ENCODE measurements at places on chromosomes 5 and 9. TPM values are rescaled to one million over a fixed set of nuclear protein-coding genes. Genes with fewer than 3 reads are reported as not detected.
A peak's percentile ranks its signal among the peaks of the same experiment; 100 is the strongest.

DNA sequence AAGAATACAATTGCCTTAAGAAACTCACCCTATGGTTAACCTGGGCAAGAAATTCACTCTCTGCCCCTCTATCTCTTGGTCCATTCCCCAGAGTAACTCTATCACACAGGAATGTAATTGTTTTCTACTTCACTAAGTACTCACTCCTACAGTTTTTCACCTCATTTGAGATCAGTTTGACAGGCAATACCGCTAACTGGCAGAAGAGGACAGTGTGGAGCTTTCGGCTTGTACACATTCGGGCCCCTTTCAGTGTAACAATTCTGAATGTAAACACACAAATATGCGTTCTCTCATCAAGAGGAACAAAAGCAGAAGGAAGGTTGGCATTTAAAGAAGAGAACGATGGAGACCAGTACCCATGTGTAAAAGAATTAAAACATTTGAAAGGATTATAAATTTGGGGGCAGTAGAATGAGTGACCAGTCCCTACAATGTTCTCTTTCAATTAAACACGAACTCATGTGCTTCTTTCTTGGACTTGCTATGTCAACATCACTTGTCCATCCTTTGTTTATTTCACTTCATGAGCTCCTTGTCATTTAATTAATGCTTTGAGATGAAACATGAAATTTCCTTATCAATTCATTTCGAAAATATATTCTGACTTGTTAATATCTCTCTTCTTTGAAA, 188.5 kb upstream of the GRAMD2B start:
- DNase-seq: peak; percentile 55

DNA sequence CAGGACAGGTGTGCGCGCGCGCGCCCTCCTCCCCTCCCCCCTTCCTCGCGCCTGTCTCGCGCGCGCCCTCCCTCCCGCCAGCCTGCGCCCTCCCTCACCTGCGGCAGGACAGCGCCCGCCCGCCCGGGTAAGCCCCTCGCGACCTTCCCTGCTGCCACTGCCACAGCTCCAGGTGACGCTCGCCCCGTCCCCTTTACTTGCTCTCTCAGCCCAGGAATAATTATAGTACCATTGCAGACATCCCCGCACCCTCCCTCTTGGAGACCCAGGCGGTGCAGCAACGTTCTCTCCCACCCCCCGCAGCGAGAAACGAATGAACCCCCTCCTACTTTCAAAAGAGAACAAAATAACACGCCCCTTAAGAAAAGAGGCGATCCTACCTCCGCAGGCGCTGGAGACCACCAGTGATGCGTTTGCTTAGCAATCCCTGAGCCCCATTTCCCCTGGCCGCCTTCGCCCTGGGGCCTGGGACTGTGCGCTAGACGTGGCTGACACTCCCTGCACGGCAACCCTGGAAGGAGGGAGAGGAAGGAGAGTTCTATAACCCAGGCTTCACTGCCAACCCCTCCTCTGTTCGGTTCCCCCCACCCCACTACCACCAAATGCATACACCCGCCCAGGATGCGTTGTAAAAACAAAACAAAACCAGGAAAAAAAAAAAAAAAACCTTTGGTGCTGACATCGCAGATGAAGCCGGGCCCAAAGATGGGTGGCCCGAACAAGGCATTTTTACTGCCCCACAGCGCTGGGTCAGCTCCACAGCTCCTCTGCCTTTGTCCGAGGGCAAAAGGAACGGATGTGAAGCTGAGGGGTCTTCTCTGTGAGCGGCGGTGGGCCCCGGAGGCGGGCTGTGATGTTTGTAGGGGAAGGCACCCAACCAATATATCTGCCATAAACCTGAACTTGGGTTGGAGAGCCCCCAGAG, 5.6 kb upstream of the PURA start:
- DNase-seq: peak; percentile 50

Gene CSF1R
- not detected for total RNA-seq

Gene STING1
- total RNA-seq: 26.1 TPM
